ENCODE measurements at places on chromosomes 13 and 19.
A peak's percentile ranks its signal among the peaks of the same experiment; 100 is the strongest.

DNA sequence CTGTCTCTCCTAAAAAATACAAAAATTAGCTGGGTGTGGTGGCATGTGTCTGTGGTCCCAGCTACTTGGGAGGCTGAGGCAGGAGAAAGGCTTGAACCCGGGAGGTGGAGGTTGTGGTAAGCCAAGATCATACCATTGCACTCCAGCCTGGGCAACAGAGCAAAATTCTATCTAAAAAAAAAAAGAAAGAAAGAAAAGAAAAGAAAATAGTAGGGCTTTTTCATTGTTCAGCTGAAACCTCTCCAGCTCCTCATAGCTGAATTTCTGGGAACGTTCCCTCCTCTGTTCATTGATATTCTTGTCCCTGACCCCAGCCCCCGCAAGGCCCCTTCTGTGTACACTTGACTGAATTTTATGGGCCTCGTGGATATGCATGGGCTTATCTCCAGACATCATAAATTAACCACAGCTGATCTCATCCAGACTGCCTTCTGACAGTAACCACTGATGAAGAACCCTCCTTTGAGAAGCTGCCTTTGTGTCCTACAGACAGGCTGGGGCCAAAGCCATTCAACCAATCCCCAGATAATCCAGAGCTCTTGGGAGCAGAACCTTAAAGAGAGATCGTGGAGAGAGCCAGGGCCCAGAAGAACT is at the start of gene ELSPBP1:
Gene ELSPBP1 (plus strand): TSS at position 424 of the 594 bp plus-strand sequence. CDS start 14,036 bp downstream, outside the sequence.
- no peak for DNase-seq

DNA sequence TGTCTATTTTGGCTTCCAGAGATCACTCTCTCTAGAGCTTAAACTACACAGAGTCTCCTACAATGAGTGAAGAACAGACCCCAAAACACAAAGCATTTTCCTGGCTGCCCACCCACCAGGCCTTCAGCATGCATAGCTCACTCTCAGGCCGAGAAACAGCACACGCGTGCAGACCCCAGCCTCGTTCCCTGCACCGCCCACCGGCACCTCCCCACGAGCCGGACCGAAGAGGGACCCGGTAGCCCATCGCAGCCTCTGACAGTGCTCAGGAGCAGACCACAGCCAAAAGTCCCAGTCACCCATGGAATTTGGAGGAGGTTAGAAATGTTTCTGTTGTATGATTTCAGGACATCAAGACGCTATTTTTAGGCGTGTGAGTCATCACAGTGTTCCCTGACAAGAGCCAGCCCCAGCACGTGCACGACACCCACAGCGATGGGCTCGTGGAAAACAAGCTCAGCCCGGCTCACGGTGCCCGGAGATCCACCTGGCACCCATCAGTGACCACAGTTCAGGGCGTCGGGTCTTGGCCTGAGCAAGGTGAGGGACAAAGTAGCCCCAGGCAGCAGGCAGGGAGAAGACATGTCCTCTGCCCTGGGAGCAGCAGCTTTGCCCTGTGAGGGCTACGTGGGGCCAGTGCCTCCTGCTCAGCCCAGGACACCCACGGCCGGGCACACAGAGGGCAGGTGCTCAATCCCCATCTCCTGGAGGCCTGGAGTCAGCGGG is 50.1 kb upstream of the SPACA7 start:
- DNase-seq: peak; percentile 36

DNA sequence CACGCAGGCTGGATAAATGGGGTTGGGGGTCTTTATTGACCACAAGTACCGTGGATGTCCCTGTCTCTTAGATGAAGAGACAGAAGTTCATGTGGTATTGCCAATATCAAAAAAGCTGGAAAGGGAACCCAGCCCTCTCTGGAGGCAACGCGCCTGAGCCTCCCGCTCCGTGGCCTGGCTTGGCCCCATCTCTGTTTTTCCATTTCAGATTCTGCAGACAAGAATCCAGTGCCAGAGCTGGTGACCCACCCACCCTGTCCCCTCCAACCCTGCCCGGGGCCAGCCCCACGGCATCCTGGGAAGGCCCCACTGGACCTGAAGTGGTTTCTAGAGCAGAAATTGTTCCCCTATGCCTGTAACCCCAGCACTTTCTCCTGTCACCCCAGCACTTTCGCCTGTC is 57.7 kb downstream of the PTPRS start:
- no peak for DNase-seq

GRCh38 chr13:55190996-55191395 is 1949.7 kb upstream of the PRR20A start:
- DNase-seq: no peak

DNA sequence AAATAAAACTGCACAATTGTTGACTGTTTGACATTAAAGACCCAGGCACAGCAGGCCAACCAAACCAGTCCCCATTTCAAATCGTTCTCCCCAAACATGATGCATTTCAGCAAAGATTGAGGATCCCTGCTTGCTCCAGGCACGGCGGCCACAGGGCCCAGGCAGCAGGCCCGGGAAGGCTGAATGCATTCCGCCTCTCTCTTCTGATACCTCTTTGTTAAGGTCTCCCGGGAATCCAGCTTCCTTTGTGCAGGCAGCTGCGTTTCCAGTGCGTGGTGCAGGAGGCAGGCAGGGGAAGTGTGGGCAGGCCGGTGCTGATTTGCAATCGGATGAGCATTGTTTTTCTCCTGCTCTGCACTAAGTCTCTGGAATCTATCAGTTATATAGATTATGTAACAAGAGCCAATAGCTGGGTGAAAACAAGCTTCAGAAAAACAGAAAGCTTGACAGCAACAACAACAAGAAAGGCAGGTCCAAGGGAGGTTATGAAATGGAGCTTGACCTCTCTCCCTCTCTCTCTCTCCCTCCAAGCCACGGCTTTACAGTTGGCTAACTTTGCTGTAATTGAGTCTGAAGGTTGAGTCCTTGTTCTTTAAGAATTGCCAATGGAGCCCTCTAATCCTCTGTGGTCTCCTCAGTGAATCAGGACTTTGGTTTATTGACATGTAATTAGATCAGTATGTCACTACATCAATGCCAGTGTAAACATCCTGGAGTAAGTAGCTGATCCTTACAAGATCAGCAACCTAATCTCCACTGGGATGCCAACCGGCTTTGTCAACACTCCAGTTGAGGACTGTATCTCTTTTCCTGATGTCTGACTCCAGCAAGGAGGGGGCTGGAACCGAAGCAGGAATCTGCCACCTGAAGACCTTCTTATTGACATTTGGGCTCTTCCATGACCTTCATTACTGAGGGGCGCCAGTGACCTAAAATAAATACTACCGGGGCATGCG is 338.0 kb downstream of the TEX29 start:
- DNase-seq: peak; percentile 74

GRCh38 chr13:109209526-109209925 is 576.9 kb downstream of the IRS2 start:
- no peak for DNase-seq

DNA sequence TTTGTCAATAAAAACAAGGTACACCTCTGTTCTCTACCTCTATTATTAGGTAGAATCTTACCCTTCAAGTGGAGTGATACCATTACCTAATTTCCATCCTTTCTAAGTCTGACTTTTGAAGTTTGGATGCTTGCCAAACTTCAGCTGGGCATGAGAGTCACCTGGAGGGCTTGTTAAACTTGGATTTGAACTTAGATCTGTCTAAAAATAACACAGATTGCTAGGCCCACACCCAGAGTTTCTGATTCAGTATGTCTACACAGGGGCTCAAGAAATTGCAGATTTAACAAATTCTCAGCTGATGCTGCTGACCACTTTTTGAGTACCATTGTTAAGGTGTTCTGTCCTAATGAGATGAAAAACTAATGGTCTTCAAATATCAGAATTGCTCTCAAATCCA is 512.2 kb downstream of the LMO7 start:
- DNase-seq: no peak

- no peak for DNase-seq
These were observed 232.0 kb downstream of the KCNRG start for GRCh38 chr13:50247223-50247622.

DNA sequence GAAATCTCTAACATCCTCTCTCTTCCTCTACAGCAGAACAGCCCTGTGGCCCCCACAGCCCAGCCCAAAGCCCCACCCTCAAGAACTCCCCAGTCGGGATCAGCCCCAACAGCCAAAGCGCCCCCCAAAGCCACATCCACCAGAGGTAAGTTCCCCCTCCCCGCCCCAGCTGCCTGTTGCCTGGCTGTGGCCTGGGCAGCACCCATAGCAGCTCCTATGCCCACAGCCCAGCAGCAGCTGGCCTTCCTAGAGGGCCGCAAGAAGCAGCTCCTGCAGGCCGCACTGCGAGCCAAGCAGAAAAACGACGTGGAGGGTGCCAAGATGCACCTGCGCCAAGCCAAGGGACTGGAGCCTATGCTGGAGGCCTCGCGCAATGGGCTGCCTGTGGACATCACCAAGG is 14.5 kb downstream of the CC2D1A start:
- no peak for DNase-seq

DNA sequence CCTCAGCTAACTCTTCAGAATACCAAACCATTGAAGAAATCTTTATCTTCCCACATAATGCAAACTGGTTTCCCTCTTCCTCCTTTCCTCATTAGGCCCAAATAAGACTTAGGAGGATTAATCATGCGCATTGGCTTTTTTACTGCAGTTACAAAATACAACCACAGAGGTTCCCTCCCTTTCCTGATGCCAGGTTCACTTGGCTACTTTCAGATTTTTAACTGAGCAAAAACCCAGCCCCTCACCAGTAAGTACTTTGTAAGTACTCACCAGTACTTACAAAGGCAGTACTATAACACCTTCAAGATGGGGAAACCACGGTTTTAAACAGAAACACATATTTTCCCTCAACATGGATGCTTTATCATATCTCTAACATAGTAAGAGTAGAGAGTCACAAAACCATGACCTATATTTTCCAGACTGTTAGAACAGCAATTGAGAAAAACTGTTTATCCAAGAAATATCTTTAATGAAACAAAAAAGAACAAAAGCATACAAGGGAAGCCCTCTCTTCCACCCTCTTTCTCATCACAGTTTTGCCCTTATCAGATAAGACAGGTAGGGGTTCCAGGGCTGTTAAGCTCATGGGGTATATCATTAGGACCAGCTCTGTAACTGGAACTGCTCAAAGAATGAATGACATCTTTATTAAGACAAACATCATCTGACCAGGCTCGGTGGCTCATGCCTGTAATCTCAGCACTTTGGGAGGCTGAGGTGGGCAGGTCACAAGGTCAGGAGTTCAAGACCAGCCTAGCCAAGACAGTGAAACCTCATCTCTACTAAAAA is 12.7 kb downstream of the FOXO1 start:
- DNase-seq: no peak

DNA sequence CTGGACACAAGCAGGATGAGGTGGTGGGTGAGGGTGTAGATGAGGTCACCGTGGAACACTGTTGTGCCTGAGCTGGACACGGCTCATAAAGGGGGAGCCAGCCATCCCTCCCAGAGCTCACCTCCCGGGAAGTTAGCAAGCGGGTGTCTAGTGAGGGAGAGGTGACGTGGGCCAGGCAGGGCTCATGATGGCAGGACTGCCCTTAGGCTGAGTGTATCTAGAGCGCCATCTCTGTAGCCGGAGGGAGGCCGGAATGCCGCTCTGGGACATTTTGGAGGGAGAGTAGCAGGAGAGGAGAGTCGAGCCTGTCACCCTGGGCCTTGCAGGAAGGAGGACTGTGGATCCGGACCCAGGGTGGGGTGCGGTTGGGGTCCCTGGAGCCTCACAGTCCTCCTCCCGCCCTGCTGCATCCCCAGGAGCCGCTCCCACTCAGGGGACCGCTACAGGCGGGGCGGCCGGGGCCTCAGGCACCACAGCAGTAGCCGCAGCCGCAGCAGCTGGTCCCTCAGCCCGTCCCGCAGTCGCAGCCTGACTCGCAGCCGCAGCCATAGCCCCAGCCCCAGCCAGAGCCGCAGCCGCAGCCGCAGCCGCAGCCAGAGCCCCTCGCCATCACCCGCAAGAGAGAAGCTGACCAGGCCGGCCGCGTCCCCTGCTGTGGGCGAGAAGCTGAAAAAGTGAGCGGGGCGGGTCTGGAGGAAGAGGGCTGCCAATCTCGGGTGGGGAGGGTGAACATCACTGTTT is 9.2 kb downstream of the ZNF296 start:
- peak; percentile 59 for DNase-seq

DNA sequence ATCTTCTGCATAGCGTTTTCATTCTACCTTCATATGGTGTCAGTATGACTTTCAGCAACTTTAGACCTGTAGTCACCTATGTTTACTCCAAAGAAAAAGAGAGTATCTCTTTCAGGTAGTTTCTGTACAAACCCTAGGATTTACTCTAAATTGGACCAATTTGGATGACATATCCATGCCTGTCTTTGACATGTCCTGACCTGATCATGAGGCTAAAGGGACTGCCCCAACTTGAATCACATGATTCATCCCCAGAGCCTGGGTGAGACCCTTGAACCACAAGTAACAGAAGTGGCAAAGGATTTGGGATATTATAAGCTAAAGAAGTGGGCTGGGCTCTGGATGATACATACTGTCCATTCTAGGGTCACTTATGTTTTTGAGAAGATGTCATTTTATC is 124.5 kb upstream of the CSNK1A1L start:
- DNase-seq: no peak

GRCh38 chr13:39803156-39803555 is 147.7 kb downstream of the COG6 start:
- no peak for DNase-seq

GRCh38 chr13:20608438-20609020 is 41.6 kb downstream of the IFT88 start:
- DNase-seq: no peak

GRCh38 chr19:45782820-45783785 is 813 bp upstream of the DMPK start:
- peak; percentile 51 for DNase-seq

DNA sequence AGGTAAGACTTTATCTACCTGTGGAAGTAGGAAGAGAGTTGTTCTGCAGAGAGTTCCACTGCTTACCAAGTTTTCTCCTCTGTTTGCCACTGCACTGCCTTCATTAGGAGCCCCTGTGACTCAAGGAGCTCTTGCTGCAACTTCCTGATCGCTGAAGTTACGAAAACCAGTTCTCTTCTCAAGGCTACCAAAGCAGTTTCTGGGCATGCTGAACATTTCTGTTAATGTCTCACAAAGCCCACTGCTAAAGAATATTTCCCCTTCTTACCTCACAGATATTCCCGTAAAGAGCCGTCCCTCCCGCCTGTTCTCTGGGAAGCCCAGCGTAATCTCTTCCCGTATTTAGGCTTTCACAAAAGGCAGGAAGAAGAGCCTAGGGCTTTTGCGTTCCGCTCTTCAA is 82.6 kb upstream of the OXGR1 start:
- no peak for DNase-seq

DNA sequence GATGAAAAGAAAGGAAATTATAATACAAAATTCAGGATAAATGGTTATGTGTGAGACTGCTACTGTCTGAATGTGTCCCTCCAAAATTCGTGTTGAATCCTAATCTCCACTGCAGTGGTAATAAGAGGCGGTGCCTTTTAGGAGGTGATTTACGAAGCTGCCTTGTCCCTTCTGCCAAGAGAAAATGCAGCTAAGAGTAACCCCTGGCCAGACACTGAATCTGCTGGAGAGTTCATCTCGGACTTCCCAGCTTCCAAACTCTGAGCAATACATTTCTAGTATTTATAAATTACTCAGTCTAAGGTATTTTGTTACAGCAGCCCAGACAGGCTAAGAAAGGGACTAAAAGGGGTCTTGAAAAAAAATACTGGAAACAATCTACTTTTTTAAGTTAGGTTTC is 152.6 kb downstream of the KLF12 start:
- DNase-seq: no peak

GRCh38 chr13:47893527-47893926 is 107.5 kb downstream of the SUCLA2 start:
- DNase-seq: no peak
